Right lung (tissue), 10 donors: ENCODE measurements at places on chromosomes 7 and 10. TPM values are rescaled to one million over a fixed set of nuclear protein-coding genes. Genes with fewer than 3 reads are reported as not detected.

DNA sequence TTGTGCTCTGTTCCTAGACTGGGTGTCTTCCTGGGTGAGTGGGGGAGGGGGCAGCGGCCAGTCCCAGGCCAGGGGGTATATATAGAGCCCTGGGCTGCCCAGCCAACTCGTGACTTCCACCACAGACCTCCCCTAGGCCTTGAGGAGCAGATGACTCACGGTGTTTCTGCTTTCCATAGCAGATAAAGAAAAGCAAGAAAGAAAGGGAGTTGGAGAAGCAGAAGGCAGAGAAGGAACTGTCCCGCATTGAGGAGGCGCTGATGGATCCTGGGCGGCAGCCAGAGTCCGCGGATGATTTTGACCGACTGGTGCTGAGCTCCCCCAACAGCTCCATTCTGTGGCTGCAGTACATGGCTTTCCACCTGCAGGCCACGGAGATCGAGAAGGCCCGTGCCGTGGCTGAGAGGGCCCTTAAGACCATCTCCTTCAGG lies 10.1 kb downstream of the CALHM2 start:
- no peak for DNase-seq

- no peak for DNase-seq
These were observed 66.9 kb downstream of the SLC29A4 start for GRCh38 chr7:5349437-5350173.

- DNase-seq = no peak
These were observed 32.8 kb upstream of the VIPR2 start for GRCh38 chr7:159177284-159177953.

DNA sequence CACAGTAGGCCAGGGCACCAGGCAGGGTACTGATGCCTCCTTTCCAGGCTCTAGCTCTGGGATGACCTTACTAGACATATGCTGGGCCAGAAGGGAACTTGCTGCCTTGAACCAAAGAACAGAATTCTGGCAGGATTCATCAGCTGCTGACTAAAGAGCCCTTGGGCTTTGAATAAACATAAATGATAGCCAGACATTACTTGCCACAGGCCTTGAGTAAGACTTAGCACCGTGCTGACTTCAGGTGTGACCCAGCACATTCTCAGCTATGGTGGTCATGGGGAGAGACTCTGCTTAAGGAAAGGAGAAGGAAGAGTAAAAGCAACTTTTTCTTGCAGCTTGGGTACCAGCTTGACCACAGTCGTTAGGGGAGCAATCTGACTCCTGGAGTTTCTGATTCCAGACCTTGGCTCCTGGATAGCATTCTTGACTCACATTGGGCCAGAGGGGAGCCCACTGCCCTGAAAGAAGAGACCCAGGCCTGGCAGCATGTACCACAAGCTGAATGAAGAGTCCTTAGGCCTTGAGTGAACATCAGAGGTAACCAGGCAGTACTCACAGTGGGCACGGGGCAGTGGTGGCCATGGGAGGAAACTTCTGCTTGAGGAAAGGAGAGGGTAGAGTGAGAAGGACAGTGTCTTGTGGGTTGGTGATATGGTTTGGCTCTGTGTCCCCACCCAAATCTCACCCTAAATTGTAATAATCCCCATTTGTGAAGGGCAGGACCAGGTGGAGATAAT lies 926.1 kb upstream of the SORCS1 start:
- no peak for DNase-seq

DNA sequence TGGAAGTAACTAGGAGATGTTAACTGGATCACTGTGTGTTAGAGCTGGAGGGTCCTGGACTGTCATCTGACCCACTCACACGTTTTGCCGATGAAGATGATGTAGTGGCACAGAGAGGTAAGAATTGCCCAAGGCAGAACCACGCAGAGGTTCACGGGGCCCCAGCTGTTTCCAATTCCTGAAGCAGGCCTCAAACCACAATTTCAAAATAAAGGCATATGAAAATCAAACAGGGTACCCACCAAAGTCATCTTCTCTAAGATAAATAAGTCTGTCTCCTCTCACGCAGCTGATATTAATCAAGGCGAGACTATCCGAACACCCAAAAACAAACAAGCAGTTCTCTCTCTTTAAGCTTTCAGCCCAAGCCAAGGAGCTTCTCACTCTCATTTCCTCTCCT lies 113.3 kb upstream of the JCAD start:
- no peak for DNase-seq

- no peak for DNase-seq
These were observed 9.6 kb upstream of the VIPR2 start for GRCh38 chr7:159154243-159154642.

The SLC18A3 gene
- 0.05 TPM for polyA plus RNA-seq

The NPSR1 gene
- polyA plus RNA-seq = not detected

DNA sequence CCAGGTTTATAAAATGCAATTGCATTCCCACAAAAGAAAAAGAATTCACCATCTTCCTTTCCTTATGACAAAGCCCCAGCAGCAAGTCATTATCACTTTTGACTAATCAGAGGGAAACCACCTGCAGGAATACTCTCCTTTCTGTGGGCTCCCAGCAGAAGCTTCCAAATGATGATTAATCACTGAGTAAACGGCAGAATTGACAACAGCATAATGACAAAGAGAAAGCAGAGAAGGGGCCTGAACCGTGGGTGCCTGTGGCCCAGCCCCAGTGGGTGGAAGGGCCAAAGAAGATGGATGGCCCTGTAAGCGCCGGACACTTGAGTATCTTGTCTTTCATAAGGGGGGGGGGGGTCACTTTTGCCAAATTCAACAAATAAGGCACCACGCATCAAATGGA lies 152.4 kb upstream of the NRBF2 start:
- DNase-seq = no peak

The LRRC61 gene
- 22.7 TPM for polyA plus RNA-seq

GRCh38 chr10:28300027-28300426 lies 2.8 kb downstream of the MPP7 start:
- DNase-seq = no peak

The NODAL gene
- 0.82 TPM for polyA plus RNA-seq

DNA sequence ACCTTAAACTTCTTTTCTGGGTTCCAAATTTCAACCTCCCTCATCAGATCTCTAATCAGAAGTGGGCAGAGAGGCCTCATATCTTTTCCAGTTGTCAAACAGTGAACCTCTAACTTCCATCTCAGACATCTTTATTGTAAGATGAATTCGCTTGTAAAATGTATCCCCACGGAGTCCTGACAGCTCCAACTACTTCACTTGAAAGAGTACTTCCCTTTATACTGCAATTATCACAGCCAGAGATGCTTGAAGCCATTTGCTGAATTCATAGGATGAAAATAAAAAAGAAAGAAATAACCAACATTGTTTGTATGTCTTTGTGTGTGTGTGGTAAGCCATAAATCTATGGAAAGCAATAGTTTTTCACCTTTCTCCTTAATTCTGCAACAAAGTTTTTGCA lies 175.2 kb downstream of the GRM3 start:
- DNase-seq = no peak

The PRKAR2B gene
- 11.2 TPM for polyA plus RNA-seq

DNA sequence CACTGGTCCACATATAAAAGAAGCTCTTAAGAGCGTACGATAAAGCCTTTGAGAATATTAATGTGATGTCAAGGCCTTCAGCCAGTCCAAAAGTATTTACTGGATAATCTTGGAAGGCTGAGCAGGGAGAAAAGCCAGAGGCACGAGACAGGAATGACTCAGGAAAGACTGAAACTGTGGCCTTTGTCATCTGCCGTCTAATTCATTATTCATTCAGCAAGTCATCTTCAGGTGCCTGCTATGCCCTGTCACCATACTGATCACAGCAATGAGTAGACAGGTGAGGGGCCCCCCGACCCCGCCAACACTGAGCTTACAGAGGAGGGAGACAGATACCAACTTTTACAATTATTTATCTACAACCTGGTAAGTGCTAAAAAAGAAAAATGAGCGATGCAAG lies 78.9 kb downstream of the VOPP1 start:
- DNase-seq = no peak
